B cell (primary cell): ENCODE measurements at places on chromosomes 11 and 22.

- DNase-seq: peak; percentile 3
Observed at GRCh38 chr22:34414467-34415440, 494.5 kb upstream of the LARGE1 start.

GRCh38 chr11:129286813-129287212 is 88.8 kb upstream of the BARX2 start:
- no peak for DNase-seq

- DNase-seq: no peak
Observed at GRCh38 chr11:107494055-107494454, 36.4 kb upstream of the CWF19L2 start.

- DNase-seq: no peak
Observed at GRCh38 chr11:6670202-6670830, 12.8 kb downstream of the MRPL17 start.

GRCh38 chr11:73273222-73273895 is 1.2 kb downstream of the P2RY6 start:
- no peak for DNase-seq

- DNase-seq: no peak
Observed at GRCh38 chr22:26993886-26994285, 336.5 kb downstream of the MIAT start.

- DNase-seq: no peak
Observed at GRCh38 chr22:36364255-36365019, 23.3 kb downstream of the MYH9 start.

- no peak for DNase-seq
Observed at GRCh38 chr22:39703928-39704639, 133.5 kb downstream of the CACNA1I start.

GRCh38 chr11:72405009-72405408 is 29.3 kb downstream of the CLPB start:
- DNase-seq: no peak

- peak; percentile 68 for DNase-seq
Observed at GRCh38 chr11:83723999-83724398, 437.8 kb upstream of the CCDC90B start.

DNA sequence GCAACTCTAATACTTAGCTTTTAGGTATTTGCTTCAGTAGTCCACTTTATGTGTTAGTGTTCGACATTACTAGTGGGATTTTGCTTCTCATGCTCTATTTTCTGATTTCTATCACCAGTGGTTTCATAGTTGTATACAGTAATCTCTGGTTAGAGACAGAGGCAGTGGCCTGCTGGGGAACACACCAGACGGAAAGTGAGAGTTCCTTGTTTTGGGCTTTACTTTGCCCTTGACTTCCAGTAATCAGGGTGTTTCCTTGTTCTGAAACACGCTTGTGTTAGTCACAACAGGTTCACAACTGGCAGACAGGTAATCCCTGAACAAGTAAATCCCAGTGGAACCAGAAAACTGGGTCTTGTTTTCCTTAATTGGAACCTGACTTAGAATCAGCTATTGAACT is 56.0 kb downstream of the PACS1 start:
- peak; percentile 60 for DNase-seq

DNA sequence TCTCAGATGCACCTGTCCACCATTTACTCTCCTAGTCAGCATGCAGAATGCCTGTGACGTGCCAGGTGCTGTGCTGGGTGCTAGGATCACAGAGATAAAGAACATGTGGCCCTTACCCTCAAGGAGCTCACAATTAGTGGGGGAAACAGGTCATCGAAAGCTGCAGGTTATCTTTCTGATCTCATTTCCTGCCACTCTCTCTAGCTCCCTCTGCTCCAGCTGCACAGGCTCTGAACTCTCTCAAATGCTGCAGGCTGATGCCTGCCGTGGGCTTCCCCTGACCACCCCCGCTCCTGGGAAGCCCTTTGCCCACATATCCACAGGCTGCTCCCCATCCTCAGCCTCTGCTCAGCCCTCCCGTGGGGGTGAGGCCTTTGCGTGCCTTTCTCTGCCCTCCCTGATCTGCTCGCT is 29.6 kb downstream of the SHANK3 start:
- DNase-seq: no peak

DNA sequence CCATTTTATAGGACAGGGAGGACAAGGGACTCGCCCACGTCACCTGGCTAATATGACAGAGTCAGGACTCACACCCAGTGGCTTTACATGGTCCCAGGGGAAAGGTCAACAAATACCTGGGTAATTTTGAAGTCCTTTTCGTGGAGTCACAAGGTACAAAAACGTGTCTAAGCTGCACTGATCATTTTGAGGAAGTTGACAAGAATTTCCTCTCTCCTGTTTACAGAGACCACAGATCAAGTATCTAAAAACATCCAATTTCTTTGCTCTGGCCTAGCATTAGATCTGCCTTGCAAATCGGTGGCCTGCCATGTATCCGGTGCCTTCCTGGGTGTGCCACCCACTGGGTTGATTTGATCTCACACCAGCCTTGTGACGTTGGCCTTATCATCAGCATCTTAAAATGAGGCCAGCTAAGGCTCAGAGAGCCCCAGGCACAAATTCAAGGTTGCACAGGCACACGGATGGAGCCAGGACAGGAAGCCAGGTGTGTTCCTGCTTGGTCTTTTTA is 17.6 kb downstream of the GDPD5 start:
- DNase-seq: peak; percentile 82

DNA sequence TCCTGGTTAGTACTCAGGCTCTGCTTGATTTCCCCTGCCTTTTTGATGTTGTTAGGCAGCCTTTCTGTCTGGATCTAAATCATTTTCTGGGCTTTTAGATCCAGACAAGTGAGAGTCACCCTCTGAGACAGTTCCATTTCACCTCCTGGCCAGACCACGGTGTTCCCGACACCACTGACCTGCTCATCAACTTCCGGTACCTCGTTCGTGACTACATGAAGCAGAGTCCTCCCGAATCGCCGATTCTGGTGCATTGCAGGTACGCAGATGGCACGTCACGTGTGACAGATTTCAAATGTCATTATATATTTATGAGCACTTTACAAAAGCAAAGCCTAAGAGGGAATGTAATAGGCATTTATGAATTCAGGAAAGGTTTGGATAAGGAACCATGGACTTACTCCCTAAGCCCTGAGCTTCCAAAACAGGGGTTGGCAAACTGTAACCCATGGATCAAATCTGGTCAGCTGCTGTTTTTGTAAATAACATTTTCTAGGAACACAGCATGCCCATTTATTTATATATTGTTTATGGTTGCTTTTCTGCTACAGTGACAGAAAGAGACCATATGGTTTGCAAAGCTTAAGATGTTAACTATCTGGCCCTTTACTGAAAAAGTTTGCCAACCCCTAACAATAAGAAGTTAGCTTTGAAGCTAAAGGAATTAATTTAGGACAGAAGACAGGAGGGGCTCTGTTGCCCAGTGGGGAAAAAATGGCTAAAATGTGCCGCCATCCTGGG is 53.1 kb upstream of the OR4B1 start:
- DNase-seq: no peak

DNA sequence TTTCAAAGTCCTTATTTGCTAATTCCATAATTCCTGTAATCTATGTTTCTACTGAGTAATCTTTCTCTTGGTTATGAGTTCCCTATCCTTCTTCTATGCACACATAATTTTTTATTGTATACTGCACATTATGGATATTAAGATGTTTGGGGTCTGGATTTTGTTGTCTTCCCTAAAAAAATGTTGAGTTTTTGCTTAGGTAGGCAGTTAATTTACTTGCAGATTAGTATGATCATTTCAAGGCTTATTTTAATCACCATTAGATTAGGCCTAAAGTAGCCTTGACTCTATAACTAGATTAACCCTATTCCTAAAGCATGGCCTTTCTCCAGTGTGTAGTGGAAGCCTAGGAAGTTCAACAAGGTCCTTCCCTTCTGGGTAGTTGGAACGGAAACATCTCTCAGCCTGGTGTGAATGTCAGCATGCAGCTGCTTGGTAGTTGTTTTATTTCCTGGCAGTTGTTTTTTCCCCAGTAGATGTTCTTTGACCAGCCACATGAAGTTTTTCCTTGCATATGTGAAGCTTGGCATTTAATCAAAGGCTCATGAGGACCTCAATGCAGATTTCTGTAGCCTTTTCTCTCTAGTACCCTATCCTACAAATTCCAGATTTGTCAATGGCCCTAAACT is 419.3 kb upstream of the NARS2 start:
- no peak for DNase-seq

DNA sequence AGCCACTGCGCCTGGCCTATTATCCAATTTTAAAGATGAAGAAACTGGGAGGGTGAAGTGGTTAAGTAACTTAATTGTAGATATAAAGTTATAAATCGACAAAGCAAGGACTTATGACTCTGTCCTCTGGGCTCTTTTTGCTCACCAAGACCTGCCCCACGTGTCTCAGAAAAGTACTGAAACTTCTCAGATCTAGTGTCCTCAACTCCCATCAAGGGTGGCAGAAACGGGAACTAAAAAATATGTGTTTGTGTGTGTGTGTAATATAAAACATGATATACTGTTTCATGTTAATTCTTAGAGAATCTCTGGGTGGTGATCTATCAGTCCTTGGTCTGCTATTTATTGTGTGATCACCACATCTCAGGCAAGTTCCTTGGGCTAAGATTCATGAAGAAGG is 104.9 kb downstream of the GAB2 start:
- no peak for DNase-seq

- no peak for DNase-seq
Observed at GRCh38 chr11:15828215-15828853, 528.0 kb downstream of the SOX6 start.

DNA sequence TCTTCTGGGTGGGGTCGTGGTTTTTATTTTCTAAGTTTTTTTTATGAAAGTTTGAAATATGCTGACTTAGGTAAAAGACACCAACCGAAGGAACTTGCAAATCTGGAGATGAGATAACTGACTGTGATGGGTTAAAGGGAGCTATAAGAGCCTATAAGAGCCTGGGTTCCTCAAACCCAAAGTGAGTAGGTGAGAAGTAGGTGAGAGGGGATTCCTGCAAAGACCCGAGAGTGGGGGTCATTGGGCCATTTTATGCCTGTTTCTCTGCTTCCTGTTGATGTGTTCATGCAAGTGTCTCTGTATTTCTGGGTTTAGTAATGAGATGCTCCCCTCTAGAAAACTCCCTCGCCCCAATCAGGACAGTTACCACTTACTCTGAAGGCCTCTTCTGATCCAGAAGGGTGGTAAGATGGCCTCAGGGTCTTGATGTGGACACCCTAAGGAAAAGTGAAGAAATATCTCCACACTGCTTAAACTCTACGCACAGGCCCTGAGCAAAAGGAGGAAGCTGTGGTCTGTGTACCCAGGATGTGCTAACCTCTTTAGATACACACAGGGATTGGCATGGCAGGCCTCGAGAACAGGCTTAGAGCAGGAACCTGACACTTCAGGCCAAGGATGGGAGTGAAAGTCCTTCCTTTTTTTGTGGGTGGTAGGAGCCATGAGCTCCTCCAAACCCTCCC is 1.8 kb downstream of the FLI1 start:
- peak; percentile 81 for DNase-seq

DNA sequence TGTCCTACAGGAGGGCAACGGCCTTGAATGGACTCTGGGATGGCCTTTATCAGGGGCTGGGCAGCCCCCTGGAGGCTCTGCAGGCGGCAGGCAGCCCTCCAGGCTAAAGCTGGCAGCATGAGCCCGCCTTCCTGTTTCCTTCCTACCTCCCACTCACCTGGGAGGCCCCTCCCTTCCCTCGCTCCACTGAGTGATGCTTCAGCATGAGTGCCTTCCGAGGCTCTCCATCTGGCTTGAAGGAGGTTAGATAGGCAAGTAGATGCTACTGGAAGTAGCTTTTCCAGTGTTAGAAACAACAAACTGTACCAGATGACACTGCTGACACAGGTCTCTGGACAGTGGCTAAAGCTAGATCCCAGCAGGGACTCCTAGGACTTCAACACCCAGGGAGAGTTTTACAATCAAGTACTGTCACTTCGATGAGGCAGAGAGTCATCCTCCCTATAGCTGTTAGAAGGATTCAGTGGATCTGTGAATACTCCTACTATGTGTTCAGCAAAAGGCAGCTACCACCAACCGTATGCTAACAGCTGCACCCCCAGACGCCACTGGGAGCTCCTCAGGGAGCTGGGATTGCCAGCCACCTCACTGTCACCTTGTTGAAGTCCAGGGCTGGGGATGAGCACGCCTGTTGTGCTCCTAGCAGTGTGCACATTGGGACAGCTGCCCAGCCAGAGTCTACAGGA is 4.1 kb upstream of the SLC25A1 start:
- no peak for DNase-seq

- DNase-seq: no peak
Observed at GRCh38 chr11:100438376-100438775, 248.7 kb upstream of the ARHGAP42 start.

- no peak for DNase-seq
Observed at GRCh38 chr11:27997344-27997743, 110.6 kb downstream of the KIF18A start.

GRCh38 chr22:30561402-30562189 is 12.9 kb downstream of the GAL3ST1 start:
- no peak for DNase-seq

GRCh38 chr11:68287419-68287818 is 15.6 kb upstream of the C11orf24 start:
- no peak for DNase-seq

- no peak for DNase-seq
Observed at GRCh38 chr11:110331626-110332025, 35.2 kb upstream of the RDX start.

GRCh38 chr22:22748756-22749155 is 104.3 kb downstream of the GGTLC2 start:
- no peak for DNase-seq

DNA sequence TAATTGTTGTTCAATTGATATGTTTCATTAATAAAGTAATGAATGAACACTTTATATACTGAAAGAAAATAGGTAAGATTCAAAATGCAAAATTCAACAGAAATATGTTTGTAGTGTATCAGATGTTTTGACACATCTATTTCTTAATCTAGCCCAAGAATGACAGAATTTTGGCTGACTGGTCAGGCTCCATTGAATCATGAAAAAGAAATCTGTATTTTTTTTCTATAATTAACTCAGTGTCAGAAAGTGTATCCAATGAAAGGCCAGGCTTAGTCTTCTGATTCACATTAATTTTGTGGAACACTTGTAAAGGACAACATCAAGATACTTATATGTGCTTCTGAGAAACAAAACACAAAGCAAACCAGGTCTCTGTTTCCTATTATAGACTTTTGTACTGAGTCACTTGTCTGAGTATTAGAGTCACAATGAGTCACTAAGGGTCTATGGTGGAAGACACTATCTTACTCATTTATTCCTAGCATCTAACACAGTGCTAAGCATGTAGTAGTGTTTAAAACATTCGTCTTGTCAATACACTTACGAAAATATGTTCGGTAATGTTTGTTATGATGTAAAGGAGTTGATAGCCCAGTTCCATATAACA is 297.7 kb upstream of the CCDC90B start:
- DNase-seq: no peak
